ENCODE measurements at places on chromosomes 4 and X.

GRCh38 chr4:110504084-110504435 is 28.1 kb downstream of the ENPEP start:
- DNase-seq, result no peak

DNA sequence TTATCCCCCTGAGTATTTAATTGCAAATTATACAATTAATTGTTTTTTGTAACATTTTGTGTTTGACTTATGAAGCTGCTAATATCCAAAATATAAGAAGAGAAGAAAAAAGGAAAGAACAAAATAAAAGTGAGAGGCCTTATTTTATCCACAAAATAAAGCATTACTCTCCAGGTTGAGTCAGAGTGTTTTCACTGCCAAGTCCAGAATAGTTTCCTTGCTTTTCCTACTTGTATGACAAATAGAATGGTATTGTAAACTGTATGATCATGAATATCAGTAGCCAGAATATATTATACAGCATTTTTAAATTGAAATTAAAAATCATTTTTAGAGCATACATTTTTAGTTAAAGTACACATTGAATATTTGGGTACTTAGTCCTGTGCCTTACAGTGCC is 237.8 kb downstream of the NDST4 start:
- no peak for DNase-seq

DNA sequence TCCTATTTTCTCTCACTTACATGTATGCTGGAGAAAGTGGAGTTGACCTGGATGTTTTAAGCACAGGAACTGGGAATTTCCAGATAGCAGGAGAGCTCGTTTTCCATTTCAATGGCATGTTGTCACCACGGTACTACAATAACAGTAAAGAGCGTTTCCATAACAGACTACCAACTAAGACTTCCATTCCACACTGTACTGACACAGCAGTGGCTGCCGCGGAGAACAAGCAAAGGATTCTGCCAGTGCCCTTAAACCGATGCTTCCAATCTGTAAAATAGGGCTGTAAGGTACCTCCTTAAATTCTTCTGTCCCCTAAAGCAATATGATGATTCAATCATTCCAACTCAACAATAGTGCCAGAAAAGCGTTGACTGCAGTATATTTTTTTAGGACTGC is 143.9 kb downstream of the KLHL13 start:
- peak; percentile 32 for DNase-seq

GRCh38 chrX:50635817-50636365 is 165.3 kb upstream of the DGKK start:
- DNase-seq, result no peak

DNA sequence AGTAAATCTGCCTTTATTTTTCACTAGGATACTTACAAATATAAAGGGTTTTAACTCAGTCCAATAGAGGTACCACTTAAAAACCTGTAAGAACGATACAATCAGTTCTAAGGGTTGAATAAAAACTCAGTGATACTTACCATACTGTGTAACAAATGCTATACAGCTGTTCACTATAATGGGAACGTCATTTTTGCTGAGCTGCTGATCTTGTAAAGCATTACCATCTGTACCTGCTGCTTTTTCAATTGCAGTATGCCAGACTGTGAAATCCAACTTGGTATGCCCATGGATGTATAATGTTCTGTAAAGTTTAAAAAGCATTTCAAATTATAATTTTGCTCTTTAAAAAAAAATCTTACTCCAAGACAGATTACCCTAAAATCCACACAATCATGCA is 111.2 kb downstream of the ARAP2 start:
- DNase-seq, result no peak

DNA sequence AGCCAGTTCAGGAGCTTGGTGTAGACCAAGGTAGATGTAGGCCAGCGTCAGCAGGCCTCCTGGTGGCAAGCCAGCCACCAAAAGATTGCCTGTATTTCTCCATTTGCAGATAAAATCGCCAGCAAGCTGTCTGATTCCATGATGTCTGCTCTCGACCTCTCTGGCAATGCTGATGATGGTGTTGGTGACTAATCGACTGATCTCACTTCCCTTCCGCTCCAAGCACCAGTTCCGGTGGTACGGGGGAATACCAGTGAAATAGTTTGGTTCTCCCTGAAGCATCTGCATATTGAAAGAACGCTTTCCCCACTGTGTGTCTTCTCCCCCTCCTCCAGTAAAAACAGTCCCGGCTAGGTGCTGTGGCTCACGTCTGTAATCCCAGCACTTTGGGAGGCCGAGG is 30.4 kb downstream of the GNL3L start:
- no peak for DNase-seq

- no peak for DNase-seq
These were observed 128.9 kb downstream of the TBL1X start for GRCh38 chrX:9593756-9594155.

GRCh38 chrX:52424656-52425055 is 55.8 kb downstream of the XAGE2 start:
- no peak for DNase-seq

DNA sequence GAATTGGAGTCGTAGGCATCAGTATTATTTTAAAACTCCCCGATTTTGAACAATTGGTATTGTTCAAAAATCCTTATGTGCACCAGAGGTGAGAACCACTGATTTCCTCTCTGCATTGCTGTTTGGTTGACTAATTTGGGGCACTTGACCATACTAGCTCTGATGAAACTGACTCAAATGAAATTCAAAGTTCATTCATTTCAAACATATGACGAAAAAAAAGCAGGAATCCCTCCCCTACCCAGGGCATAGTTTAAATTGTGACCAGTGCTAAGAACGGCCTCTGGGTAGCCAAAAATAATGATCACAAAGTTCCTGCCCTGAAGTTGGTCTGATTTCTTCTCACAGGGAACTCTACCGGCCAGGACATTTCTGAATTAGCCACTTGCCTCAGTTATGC is 75.7 kb upstream of the EGFL6 start:
- no peak for DNase-seq

GRCh38 chr4:53932796-53933610 is 131.4 kb downstream of the CHIC2 start:
- peak; percentile 94 for DNase-seq

DNA sequence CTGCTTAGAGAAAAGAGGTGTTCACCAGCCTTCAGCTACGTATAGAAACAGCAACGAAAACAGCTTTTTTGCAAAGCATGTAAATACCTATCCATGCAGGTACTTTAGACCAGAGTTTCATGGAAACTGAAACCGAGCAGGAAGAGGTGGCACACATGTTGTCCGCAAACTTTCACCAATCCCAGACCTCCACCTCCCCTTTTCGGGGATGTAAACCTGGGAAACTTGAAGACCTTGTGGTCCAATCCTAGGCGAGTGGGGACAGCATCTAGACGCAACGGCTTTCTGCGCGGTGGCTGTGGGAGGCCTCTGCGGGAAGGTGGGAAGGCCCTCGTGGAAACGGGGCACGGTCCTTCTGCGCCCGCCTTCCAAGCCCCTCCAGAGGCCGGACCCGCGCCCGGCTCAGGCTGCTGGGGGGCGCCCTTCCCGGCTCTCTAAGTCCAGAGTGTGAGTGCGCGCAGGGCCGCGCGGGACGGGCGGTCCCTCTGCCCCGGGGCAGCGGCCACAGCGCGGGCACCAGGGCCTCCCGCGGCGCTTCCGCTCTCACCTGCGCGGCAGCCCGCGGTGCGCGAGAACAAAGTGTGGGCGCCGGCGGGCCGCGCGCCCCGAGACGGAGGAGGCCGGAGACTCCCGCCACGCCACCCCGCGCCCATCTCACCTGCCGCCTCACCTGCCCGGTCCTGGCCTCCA is 830 bp upstream of the SHROOM2 start:
- no peak for DNase-seq

DNA sequence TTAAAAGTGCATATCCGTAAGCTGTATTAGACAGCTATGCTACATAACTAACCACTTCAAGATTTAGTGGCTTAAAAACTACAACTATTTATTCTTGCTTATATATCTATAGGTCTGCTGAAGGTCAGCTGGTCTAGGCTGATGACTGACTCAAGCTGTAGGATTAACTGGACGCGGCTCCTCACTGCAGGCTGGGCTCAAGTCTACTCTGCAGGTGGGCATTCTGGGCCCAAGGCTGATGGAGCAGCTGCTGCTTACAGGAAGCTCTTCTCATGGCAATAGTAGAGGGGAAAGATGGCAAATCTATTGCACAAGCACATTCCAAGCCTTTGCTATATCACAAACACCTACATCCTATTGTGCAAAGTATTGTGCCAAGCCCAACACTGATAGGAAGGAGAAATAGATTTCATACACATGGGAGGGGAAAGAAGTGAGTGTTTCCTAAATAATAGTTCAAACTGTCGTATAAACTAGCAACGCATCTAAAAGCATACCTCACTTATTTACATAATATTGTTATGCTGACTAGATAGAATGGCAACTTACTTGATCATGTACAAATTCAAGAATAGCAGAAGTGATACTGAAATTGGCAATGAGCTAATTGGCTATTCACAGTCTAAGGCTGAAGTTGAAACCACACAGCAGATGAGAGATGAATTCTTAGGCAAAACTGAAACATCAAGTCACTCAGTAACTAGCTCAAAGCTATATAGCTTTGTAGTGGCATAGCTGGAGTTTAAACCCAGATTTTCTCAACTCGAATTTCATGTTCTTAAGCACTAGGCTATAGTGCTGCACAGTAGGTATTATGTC is 263.8 kb downstream of the NKX6-1 start:
- no peak for DNase-seq

DNA sequence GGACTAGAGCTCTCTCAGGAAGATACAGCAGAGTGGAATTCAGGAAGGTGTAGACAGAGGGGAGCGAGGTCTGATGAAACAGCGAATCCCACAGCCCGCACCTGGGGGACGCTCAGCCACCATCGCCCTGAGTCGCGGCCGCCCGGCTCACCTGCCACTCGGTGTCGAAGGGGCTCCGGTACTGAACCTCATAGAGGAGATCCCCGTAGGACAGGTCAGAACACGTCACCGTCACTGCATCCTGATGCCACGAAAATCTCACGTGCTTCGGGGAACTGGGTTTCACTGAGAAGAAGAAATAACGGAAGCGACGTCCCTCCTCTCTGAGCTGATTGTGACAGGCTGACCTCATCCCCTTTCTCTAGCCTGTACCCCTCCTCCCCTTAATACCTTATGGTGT is 10.2 kb downstream of the CRLF2 start:
- no peak for DNase-seq

- no peak for DNase-seq
These were observed 306.1 kb upstream of the EMCN start for GRCh38 chr4:100823993-100824323.

GRCh38 chrX:96682516-96682915 is 2.1 kb upstream of the DIAPH2 start:
- no peak for DNase-seq

- no peak for DNase-seq
These were observed 42.6 kb downstream of the CXCL1 start for GRCh38 chr4:73911746-73912145.

DNA sequence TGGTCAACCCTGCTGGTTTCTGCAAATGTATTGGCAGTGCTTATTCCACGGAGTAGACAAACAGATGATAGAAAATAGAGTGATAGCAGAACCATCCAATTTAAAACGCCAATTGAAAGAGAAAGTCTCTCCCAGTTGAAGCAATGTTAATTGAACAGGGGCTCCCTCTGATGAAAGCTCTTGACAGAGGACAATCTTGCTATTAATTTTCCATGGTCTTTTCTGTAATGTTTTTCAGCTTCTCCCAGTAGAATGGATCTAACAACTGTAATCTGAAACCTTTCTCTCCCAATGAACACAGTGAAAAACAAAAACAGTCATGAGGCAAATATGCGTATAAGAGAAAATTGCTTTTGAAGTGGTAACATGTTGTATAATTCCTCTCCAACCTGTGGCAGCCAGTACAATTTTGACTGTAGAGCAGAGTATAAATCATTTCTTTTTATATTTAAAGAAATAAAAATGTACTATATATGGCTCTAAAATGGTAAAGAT is 225.1 kb upstream of the GALNTL6 start:
- no peak for DNase-seq

GRCh38 chr4:8392591-8393190 is 47.8 kb downstream of the ACOX3 start:
- no peak for DNase-seq

GRCh38 chr4:52126966-52127365 is 75.9 kb downstream of the SPATA18 start:
- no peak for DNase-seq

DNA sequence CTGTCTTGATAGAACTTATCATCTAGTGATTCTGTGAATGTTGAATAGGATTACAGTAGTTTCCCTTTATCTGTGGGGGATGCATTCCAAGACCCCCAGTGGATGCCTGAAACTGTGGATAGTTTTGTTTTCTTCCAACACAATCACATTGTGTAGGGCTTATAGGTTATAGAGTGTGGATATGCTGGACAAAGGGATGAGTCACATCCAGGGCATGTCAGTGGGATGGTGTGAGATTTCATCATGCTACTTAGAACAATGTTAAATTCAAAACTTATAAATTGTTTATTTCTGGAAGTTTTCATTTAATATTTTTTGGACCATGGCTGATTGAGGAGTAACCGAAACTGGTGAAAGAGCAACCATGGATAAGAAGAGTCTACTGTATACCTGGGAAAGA is 432.3 kb upstream of the ATOH1 start:
- peak; percentile 82 for DNase-seq

DNA sequence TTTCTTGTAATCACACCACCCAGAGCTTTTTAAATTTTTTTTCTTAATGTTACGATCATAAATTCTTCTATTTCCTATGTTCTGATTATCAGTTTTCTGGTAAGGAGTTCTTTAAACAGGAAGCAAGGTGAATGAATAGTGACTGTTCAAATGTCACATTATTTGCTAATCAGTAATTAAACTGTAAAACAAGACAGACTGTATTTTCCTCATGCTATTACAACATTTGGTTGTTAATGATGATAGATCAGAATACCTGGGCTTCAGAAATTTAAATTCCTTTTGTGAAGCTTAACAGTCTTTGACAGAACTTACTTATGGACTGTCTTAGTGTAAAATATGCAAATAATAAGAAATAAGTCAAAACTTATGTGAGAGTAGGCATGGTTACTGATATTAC is 41.4 kb downstream of the CLCN3 start:
- DNase-seq, result no peak

- DNase-seq, result no peak
These were observed 608.5 kb downstream of the PDHA2 start for GRCh38 chr4:96448315-96448872.

GRCh38 chr4:76305971-76306881 is at the start of gene STBD1:
Gene STBD1 (plus strand): TSS chr4:76306733. CDS start chr4:76306770, 37 bp downstream.
- peak; percentile 13 for DNase-seq

Data from fibroblast of the conjunctiva (primary cell).